ENCODE measurements at places on chromosomes 2 and 18.

- no peak for DNase-seq
Observed at GRCh38 chr2:240358080-240358479, 77.4 kb upstream of the GPC1 start.

- DNase-seq, result no peak
Observed at GRCh38 chr18:25111377-25112288, 240.3 kb downstream of the ZNF521 start.

GRCh38 chr2:238458651-238459050, 31.9 kb downstream of the ASB1 start:
- DNase-seq, result no peak

- no peak for DNase-seq
Observed at GRCh38 chr2:7324706-7325105, 407.5 kb downstream of the RNF144A start.

DNA sequence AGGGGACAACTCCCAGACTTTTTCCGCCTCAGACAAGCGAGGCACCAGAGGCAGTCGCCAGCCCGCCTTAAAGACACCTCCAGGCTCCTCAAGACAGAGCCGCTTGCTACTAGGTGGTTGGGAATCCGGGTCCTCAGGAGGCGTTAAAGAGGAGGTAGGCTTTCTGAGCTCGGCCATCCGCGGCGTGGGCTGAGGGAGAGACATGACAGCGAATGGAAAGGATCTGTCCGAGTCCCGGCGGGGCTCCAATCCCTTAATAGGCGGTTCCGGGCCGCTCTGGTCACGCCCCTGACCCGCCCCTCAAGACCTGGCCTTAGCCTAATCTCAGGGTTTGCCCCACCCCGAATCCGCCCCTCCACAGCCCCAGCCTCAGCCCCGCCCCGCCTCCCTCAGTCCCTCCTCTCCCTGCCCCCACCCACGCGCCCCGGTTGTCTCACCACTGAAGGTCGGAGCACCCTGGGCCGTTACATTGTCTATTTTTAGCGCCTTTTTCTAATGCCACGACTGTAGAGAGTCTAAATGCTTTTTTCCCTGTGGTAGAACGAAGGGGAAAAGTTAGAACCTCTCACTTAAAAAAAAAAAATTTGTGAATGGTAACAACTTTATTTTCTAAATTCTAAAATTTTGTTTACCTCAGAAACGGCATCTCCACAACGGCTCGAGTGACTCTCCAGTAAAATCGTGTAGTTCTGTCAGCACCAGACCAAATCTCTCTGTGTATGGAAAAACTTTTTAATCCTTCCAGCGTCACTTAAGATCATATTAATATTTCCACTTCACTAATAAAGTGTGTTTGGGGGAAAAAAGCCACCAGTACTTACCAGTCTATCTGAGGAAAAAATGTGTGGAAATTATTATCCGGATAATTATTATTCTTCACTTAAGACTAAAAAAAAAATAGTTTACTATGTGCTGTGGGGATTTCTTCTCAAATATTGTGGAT, at the start of gene RAD51AP2:
RAD51AP2 (minus strand) TSS at position 229 of the 943 bp plus-strand sequence; CDS start at position 204, 25 bp downstream.
- DNase-seq, result no peak

- no peak for DNase-seq
Observed at GRCh38 chr2:218879776-218880101, 913 bp upstream of the WNT10A start.

- no peak for DNase-seq
Observed at GRCh38 chr2:195406886-195407603, 250.0 kb upstream of the SLC39A10 start.

- DNase-seq, result no peak
Observed at GRCh38 chr2:142873831-142874287, 3.6 kb upstream of the KYNU start.
